Smooth muscle cell of the pulmonary artery (primary cell): ENCODE measurements at places on chromosomes 1 and 21. TPM values are rescaled to one million over a fixed set of nuclear protein-coding genes. Genes with fewer than 3 reads are reported as not detected.

The S100A8 gene
- total RNA-seq = not detected in 2 replicates

The TRAF3IP3 gene
- total RNA-seq = not detected in 2 replicates

The COL16A1 gene
- 90.8 and 97.8 TPM in 2 replicates for total RNA-seq

The NADK gene
- 34.9 and 44.6 TPM in 2 replicates for total RNA-seq

The PGBD5 gene
- total RNA-seq = 0.17 and 0.20 TPM in 2 replicates

The TMEM51 gene
- 1.5 and 2.2 TPM in 2 replicates for total RNA-seq

The PLPPR4 gene
- total RNA-seq = 1.9 and 46.9 TPM in 2 replicates

The CD247 gene
- not detected in 2 replicates for total RNA-seq

The ADAMTS1 gene
- 1,313 and 1,797 TPM in 2 replicates for total RNA-seq

The FMN2 gene
- total RNA-seq = 17.4 and 21.0 TPM in 2 replicates

The IL6R gene
- total RNA-seq = 4.9 and 12.6 TPM in 2 replicates

The CIART gene
- total RNA-seq = 6.0 and 6.6 TPM in 2 replicates

The FCRL5 gene
- not detected in 2 replicates for total RNA-seq

The C1QA gene
- total RNA-seq = not detected in 2 replicates

The SLC35D1 gene
- total RNA-seq = 16.1 and 22.4 TPM in 2 replicates

The CACHD1 gene
- 0.76 and 2.6 TPM in 2 replicates for total RNA-seq

The PDC gene
- 0.07 TPM in 1 of 2 replicates, not detected in the other for total RNA-seq

The DIRAS3 gene
- 3.3 and 8.8 TPM in 2 replicates for total RNA-seq

The KRTAP22-1 gene
- not detected in 2 replicates for total RNA-seq

The CYP4A22 gene
- total RNA-seq = not detected in 2 replicates

The ITLN2 gene
- total RNA-seq = 0.52 and 0.69 TPM in 2 replicates

The CLIC4 gene
- 366 and 460 TPM in 2 replicates for total RNA-seq

The ADORA3 gene
- not detected in 2 replicates for total RNA-seq

The ST6GALNAC5 gene
- total RNA-seq = 0.83 and 4.8 TPM in 2 replicates
